Ascending aorta (tissue), 2 donors: ENCODE measurements at places on chromosomes 1 and 21.

- no peak for DNase-seq
Measured at GRCh38 chr1:2108213-2108876, 58.1 kb downstream of the PRKCZ start.

- DNase-seq, result no peak
Measured at GRCh38 chr1:173603056-173603591, at the start of gene SLC9C2. SLC9C2 (minus strand) TSS chr1:173603072; CDS start chr1:173601776, 1,296 bp downstream.

- DNase-seq, result no peak
Measured at GRCh38 chr1:39431927-39432326, 59.5 kb upstream of the BMP8A start.

GRCh38 chr1:43802356-43802980 is 95.1 kb downstream of the ST3GAL3 start:
- DNase-seq, result no peak

GRCh38 chr1:238649200-238649599 is 737.2 kb upstream of the CHRM3 start:
- no peak for DNase-seq

- no peak for DNase-seq
Measured at GRCh38 chr1:33435096-33435820, 4.4 kb upstream of the PHC2 start.
